Right lobe of liver (tissue), 6 donors: ENCODE measurements at places on chromosomes 7 and 10. TPM values are rescaled to one million over a fixed set of nuclear protein-coding genes. Genes with fewer than 3 reads are reported as not detected.

Gene EVX1
- not detected for total RNA-seq

DNA sequence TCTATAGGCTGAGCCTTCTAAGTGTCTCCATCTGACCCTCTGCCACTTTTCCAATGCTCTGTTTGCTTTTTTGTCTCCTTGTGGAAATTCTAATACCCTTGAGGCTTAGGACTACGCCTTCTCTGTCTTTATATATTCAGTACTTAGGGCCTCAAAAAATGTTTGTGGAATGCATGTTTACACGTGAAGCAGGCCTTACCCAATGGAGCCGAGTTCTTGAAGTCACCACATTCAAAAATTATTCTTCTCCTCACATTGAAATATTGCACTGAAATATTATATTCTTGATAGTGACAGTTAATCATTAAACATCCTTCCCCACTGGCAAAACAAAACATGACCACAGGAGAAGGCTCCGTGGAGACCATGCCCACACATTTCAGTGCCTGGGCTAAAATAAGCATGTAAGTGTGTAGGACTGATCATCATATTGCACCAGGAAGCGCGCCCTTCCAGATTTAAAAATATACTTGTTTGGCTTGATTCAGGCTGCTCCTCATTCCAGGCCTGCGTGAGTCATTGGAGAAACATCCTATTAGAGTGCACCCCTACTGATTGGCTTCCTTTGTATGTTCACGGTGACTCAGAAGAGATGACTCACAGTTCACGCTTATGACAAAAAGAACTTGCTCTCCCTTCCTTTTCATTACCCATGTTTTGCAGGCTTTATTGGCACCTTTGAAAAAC is 307.4 kb upstream of the AOAH start:
- H3K36me3 ChIP-seq = no peaks in the 10 kb centered on the region
- no peaks in the 10 kb centered on the region for H3K27me3 ChIP-seq
- no peaks in the 10 kb centered on the region for H3K4me1 ChIP-seq

Gene CXCL12
- total RNA-seq = 84.3 TPM

DNA sequence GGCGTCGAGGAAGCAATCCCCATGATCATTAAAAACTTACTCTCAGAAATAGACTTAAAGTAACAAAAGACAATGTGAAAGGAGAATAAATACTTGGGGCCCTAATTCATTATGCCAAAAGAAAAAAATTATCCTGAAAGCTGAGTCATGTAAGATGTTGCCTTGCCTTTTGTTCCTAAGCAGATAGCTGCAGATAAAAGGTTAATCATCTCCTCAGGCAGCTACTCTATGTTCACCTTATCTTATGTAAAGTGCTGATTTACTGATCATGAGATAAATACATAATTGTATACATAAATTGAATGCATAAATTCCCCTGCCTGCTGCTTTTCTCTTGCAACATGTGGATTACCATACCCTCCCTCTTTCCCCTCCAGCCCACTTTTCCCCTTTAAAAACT is 28.1 kb upstream of the CREB3L2 start:
- DNase-seq = no peak
- no peaks in the 10 kb centered on the region for H3K4me1 ChIP-seq
- H3K4me3 ChIP-seq = no peak overlapping the region
- H3K36me3 ChIP-seq = no peaks in the 10 kb centered on the region
- no peaks in the 10 kb centered on the region for H3K27me3 ChIP-seq

DNA sequence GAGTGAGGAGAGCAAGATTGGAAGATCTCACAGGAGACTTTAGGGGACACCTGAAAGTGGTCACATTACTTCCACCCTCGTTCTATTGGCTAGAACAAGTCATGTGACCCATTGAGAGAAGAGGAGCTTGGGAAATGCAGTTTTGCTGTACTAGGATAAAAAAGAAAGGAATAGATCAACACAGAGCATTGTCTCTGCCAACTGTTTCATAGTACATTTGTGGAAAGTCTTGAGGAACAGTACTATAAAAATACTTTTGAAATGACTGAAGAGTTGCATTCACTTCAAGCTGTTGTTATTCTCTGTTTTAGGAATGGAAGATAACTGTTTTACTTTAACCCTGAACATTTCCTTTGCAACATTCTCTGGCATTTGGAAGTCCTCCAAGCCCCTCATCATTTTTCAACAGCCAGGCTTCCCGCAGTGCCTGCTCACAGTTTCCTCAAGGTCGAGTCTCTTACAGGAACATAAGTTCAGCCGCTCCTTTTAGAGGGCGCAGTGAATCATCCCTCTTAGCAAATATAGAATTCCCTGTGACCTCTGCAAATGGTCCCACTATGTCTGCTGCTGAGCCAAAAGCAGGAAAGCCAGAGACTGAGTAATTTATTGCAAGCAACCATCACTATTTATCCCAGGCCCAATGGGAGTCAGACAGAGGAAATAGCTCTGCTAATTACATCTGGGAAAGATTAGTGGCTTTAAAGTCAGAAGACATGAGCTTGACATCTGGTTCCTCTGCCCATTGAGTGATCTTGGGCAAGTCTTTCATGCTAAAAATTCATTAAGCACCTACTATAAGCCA is 40.7 kb downstream of the MRPL32 start:
- no peak overlapping the region for H3K27ac ChIP-seq
- H3K4me1 ChIP-seq = no peaks in the 10 kb centered on the region
- H3K4me3 ChIP-seq = no peak overlapping the region
- no peak for DNase-seq
- H3K27me3 ChIP-seq = no peaks in the 10 kb centered on the region

- no peaks in the 10 kb centered on the region for H3K36me3 ChIP-seq
- H3K4me3 ChIP-seq = peak overlapping the region; percentile 70
- DNase-seq = peak; percentile 74
- H3K4me1 ChIP-seq = no peaks in the 10 kb centered on the region
Observed at GRCh38 chr10:72953687-72954086, 919 bp downstream of the PLA2G12B start.

DNA sequence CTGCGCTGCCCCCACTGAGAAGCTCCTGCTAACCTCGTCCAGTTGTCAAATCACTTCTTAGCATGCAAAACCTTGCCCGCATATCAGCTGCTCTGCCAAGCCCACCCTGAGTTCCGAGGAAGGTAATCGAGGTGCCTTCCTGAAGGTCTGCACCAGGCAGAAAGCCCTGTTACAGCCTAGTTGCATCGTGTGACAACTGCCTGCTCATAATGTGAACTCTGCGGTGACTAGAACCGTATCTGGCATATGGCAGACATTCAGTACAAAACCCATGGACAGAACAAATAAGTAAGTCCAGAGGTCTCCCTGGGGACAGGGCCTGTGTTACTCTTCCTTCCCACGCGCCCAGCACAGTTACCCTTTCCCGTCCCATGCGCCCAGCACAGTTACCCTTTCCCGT is 394.3 kb downstream of the DNAJB6 start:
- H3K36me3 ChIP-seq = no peaks in the 10 kb centered on the region
- H3K27me3 ChIP-seq = no peaks in the 10 kb centered on the region
- H3K4me1 ChIP-seq = no peaks in the 10 kb centered on the region
- DNase-seq = no peak

GRCh38 chr7:71422104-71422503 is 290.2 kb downstream of the GALNT17 start:
- H3K36me3 ChIP-seq = no peaks in the 10 kb centered on the region
- H3K27ac ChIP-seq = no peak overlapping the region
- H3K27me3 ChIP-seq = no peaks in the 10 kb centered on the region
- no peaks in the 10 kb centered on the region for H3K4me1 ChIP-seq
